GM04504 (cell line): ENCODE measurements at places on chromosomes 4 and X.
A peak's percentile ranks its signal among the peaks of the same experiment; 100 is the strongest.

GRCh38 chrX:101385795-101386541 is at the start of gene BTK:
BTK (minus strand) TSS chrX:101386191; CDS start chrX:101375284, 10,907 bp downstream.
- no peak for DNase-seq

DNA sequence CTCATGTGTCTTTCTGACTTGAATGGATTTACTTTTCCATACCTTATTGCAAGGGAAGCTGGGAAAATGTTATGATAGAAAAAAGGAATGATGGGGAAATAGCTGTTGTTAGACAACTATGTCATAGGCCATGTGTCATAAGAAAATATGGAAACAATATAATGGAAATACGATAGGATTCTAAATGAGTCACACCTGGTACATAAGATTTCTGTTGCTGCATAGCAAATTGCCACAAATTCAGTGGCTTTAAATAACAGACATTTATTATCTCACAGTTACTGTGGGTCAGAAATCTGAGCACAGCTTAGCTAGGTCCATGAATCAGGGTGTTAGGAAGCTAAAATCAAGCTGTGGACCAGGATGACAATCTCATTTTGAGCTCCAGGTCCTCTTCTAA is 44.6 kb upstream of the ANKRD50 start:
- DNase-seq: no peak

- no peak for DNase-seq
Observed at GRCh38 chr4:1487761-1488160, 81.5 kb upstream of the NKX1-1 start.

DNA sequence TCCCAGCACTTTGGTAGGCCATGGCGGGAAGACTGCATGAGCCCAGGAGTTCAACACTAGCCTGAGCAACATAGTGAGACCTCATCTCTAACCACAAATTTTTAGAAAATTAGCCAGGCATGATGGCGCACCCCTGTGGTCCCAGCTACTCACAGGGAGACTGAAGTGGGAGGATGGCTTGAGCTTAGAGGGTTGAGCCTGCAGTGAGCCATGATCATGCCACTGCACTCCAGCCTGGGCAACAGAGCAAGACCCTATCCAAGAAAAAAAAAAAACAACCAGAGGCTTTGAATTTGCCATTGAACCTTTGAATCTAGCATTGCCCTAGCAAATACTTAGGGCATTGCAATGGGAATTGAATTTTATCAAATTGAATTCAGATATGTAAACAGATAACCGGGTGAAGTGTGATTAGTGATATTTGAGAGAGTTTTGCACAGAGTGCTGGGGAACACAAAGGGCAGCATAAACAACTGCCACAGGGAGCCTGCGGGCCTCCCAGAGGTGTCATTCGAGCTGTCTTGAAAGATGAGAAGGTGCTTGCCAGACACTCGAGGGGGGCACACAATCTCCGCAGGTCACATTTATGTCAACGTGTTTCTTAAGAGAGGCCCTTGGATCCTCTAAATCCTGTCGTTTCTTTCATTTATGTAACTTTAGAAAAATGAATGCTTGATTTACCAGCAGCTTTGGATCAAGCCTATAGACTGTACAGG is 200.3 kb downstream of the AASDH start:
- DNase-seq: no peak

GRCh38 chrX:45711231-45711630 is 510.6 kb upstream of the DIPK2B start:
- DNase-seq: peak; percentile 45

- DNase-seq: peak; percentile 52
Observed at GRCh38 chrX:16658284-16658683, 8.3 kb downstream of the S100G start.

DNA sequence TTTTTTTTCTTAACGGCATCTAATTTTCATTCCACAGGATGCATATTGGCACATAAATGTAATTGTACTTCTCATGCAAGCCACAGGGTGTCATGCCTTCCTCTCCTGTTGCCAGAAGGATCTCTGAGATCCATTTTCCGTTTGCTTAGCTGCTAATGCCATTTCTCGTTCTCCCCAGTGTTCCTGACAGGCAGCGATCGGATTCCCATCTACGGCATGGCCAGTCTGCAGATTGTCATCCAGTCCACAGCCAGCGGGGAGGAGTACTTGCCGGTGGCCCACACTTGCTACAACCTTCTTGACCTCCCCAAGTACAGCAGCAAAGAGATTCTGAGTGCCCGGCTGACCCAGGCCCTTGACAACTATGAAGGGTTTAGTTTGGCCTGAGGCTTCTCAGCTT is 8.9 kb upstream of the NAP1L5 start:
- no peak for DNase-seq

DNA sequence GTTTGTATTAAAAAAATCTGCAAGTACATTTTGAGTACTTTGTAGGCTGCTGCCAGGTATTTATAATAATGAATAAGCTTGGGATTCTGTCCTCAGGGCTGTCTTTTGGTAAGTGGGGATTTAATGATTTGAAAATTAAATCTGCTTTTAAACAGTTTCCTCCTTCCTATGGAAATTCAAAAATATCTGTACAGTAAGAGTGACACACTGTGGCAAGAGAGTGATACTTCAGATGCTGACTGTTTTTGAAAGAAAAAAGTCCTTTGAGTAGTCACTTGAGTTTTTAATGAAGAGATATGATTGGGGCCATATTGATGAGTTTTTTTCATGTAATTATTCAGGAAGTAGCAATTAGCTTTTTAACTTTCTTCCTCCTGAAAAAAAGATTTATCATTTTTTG is 49.2 kb downstream of the SMARCAD1 start:
- DNase-seq: no peak

GRCh38 chr4:156970501-156971164 is 966 bp downstream of the PDGFC start:
- DNase-seq: no peak

DNA sequence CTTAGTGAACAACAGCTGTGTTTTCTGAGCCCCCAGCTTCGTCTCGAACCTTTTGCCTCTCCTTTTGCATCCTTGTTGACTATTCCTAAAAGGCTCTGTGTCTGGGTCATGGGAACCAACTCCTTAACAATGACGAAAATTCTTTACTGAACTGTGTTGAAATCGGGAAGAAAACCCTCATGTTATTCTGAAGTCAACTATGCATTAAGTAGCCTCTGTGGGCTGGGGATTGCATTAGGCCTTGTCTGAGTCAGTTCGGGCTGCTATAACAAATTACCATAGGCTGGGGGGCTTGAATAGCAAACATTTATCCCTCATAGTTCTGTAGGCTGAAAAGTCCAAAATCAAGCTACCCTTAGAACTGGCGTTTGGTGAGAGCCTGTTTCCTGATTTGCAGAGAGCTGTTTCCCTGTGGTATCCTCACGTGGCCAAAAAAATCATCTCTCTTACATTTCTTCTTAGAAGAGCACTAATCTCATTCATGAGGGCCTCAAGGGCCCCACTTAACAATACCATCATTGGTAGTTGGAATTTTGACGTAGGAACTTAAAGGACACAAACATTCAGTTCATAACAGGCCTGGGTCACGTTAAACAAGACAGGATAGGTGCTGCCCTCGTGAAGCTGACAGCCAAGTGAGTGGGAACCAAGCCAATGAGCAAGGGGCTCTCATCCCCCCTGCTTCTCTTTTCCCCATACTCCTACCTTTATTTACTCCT is 75.9 kb downstream of the CLNK start:
- DNase-seq: no peak

DNA sequence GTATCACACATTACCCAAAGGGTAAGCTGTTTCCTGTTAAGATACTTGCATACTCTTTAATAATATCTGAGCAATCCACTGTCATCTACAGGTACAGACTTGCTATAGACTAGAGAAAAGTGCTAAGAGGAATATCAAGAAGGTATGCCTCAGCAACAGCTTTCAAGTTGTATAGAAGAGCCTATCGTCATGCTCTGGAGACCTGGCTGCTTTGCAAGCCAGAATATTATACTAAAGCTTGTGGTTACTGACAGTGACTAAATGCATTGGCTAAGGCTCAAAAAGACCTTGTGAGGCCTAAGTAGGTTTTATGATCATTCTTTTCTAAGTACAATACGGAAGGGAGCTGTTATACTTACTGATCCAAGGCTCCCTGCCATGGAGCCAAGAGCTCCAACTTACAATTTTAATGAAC is 11.3 kb downstream of the LAMP2 start:
- peak; percentile 57 for DNase-seq

- no peak for DNase-seq
Observed at GRCh38 chr4:184217634-184218033, at the start of gene ENPP6. ENPP6 (minus strand) TSS chr4:184217873; CDS start chr4:184217819, 54 bp downstream.

- no peak for DNase-seq
Observed at GRCh38 chr4:163157157-163157556, 9.5 kb downstream of the NAF1 start.

GRCh38 chr4:140046016-140046415 is 108.0 kb downstream of the MAML3 start:
- no peak for DNase-seq
